ENCODE measurements at places on chromosomes 3 and 15. TPM values are rescaled to one million over a fixed set of nuclear protein-coding genes. Genes with fewer than 3 reads are reported as not detected.
A peak's percentile ranks its signal among the peaks of the same experiment; 100 is the strongest.

Gene ROBO2
- total RNA-seq = 0.75 TPM

DNA sequence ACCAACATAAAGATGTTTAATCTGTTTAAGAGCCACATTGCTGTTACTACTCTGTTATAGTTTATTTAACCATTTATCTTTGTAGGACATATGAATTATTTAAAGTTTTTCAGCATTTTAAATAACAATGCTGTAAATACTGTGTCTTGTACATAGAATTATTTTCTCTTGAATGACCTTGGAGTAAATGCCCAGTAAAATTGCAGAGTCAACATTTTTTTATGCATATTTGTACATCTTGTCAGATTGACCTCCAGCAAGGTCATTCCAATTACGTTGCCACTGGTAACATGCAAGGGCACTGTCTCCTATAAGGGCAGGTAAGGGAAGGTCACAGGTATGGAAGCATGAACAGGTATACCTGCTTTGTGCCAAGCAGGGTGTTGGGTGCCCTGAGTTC lies 64.3 kb downstream of the RLBP1 start:
- no peak for DNase-seq

- DNase-seq = peak; percentile 96
These were observed 74.0 kb downstream of the SRGAP3 start for GRCh38 chr3:9175421-9175820.

- no peak for DNase-seq
These were observed 489 bp upstream of the GALNT15 start for GRCh38 chr3:16174026-16174355.

Gene NEDD4
- total RNA-seq = 40.2 TPM

All from foreskin keratinocyte (primary cell).